ENCODE measurements at places on chromosomes 7 and 10.

- DNase-seq = no peak
These were observed 57.1 kb upstream of the DYNC1I1 start for GRCh38 chr7:95715274-95715673.

DNA sequence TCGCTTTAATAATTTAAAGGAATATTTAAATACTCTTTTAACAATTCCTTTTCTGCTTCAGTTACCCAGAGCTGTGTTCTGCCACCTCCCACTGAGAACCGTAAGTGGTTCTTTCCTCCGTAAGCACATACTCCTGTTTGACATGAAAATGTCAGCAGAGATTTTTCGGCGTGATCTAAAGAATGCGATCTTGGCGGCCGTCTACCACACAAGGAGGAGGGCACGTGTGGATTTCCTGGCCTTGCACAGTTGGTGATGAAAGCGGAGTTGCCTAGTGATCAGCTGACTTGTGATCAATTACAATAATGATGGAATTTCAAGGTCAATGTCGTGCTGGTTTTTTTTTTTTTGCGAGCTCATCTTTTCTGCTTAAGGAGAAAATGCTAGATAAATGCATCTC is 35.6 kb upstream of the INSIG1 start:
- no peak for DNase-seq

- DNase-seq = no peak
These were observed 1.4 kb downstream of the FAM3C start for GRCh38 chr7:121394709-121395140.

- no peak for DNase-seq
These were observed 4.8 kb upstream of the MTG1 start for GRCh38 chr10:133388973-133389818.

DNA sequence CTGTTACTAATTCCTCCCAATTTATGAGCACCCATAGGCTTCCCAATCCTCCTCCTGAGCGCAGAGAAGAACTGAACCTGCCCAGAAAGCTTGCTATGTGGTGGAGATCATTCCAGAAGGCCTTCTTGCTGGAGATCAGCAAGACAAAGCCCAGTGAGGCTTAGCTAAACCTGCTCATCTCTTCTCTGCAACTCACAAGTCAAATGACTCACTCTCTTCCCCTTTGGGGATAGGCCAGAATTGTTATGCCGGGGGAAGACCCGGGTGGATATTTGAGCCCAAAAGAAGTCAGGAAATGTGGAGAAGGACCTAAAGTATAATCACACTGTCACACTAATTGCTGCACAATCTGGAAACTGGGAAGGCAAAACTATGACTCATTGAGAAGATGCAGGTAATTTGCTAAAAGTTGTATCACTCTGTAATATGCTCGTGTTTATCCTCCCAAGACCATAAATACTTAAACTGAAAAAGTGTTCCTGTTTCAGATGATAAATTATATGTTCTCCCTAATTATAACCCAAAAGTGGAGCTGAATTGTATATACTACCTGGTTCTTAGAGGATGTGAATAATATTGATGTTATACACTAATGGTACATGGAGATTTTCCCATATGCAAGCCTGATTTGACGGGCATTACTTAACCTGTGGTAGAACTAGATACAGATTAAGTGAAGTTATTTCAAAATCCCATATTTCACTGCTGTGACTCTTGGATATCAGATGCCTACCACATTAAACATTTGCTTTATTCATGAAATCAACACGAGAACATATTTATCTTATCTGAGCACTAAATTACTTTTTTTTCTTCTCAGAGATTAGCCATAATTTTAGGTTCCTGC is 6.4 kb downstream of the NEBL start:
- DNase-seq = no peak

GRCh38 chr10:92591550-92592022 is 1.3 kb upstream of the KIF11 start:
- DNase-seq = peak; percentile 74

DNA sequence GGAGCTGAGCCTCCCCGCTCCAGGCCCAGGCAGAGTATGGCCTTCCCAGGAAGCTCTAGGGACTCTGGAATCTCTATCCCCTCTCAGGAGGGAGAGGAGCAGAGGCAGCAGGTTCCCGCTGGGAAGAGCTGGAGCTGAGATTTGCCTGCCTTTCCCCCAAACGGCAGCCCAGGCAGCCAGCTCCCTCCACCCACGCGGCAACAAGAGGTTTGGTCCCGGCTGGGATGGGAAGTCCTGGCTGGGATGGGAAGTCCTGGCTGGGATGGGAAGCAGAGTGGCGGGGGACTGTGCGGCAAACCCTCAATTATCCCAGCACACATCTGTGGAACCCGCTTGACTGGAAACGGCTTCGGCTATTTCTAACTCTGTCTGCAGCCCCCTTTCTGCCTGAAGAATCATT is 223.0 kb downstream of the ELFN1 start:
- no peak for DNase-seq

- no peak for DNase-seq
These were observed 115.4 kb downstream of the TEX36 start for GRCh38 chr10:125567529-125567928.

GRCh38 chr10:73979809-73980433 is 18.0 kb upstream of the VCL start:
- DNase-seq = no peak

- no peak for DNase-seq
These were observed at the start of gene MICALL2 for GRCh38 chr7:1458683-1459511. Gene MICALL2, minus strand, starts transcription at chr7:1459470. Its CDS starts 144 bp downstream, at chr7:1459326.

DNA sequence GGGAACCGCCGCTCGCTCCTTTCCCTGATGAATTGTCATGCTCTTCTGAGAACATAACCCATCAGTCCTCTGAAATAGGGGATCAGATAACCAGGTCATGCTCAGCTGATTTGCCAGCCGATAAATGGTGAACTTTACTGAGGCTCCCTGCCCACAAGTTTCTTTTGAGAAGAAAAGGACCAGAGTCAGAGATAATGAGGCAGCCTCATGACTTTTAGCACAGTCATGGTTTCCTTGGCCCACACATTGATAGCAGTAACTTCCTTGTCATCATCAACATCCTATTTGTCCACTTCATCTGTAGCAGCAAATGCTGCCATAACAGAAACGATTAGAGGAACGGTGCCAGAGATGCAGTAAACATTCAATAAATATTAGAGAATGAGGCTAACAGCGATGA is 509.0 kb downstream of the GATA3 start:
- no peak for DNase-seq

- DNase-seq = no peak
These were observed 188.6 kb downstream of the RPS24 start for GRCh38 chr10:78222096-78222790.

Measured in BJ (cell line).